NCI-H460 (cell line): ENCODE measurements at places on chromosomes 3 and 15. TPM values are rescaled to one million over a fixed set of nuclear protein-coding genes. Genes with fewer than 3 reads are reported as not detected.

TM4SF4 gene
- 0.10 TPM in 1 of 2 replicates, not detected in the other for total RNA-seq

MASP1 gene
- 0.02 TPM in 1 of 2 replicates, not detected in the other for total RNA-seq

- no peak for DNase-seq
These were observed 5.8 kb downstream of the RARB start for GRCh38 chr3:25433868-25434267.

DNA sequence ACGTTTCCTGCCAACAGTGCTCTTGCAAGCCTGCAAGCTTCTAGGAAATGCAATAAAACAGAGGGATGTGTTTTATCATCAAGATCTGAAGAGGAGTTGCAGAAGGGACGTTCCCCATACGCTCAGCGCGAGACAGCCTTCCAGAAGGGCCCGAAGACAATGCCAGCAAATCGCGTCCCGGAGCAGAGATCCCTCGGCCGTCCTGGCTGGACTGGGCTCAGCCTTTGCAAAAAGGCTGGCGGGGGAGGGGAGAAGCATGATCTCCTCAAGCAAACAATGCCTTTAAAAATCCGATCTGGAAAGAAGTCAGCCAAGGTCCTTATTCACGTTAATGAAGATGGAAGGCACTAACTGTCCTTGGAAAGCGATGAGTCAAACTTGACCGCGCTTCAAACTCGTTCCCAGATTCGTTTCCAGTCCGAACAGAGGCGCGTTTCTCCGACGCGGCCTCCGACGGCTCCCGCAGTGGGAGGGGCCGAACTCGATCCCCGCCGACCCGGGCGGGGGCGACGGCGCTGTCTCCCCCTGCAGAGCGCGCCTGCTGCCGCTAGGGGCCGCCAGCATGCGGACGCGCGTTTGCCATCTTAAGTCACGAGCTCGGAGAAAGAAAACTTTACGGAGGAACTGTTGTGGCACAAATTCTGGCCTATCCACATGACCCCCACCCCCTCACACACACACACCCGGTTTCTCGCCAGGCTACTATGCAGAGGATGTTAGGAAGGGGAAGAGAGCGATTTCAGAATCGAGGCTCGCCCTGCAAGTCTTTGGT, 5.5 kb downstream of the BCL6 start:
- DNase-seq: peak; percentile 57

GRCh38 chr3:160400030-160400701, 716 bp downstream of the SMC4 start:
- DNase-seq: no peak

DNA sequence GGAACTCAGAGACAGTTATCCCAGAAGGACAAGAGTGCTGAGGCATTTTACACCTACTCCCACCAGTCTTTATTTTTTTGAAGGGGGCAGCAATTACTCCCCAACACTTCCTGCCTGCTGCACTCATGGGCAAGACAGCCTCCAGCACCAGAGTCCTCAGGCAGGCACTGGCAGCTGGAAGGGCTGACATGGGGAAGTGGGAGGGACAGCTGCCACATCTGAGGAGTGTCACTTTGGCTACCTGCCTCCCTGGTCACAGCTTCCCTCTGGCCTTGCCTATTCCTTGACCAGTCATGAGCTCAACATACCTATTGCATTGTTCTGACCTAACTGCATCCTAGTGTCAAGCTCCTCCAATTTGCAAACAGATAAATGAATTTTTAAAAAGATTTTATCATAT, 10.2 kb upstream of the LACTB start:
- no peak for DNase-seq

GRCh38 chr3:98445949-98446406, 17.0 kb upstream of the OR5K1 start:
- no peak for DNase-seq
